Right lung (tissue), 10 donors: ENCODE measurements at places on chromosomes 1 and 21. TPM values are rescaled to one million over a fixed set of nuclear protein-coding genes. Genes with fewer than 3 reads are reported as not detected.

GRCh38 chr1:220137019-220137786 lies 43.3 kb downstream of the IARS2 start:
- peak; percentile 12 for DNase-seq

DNA sequence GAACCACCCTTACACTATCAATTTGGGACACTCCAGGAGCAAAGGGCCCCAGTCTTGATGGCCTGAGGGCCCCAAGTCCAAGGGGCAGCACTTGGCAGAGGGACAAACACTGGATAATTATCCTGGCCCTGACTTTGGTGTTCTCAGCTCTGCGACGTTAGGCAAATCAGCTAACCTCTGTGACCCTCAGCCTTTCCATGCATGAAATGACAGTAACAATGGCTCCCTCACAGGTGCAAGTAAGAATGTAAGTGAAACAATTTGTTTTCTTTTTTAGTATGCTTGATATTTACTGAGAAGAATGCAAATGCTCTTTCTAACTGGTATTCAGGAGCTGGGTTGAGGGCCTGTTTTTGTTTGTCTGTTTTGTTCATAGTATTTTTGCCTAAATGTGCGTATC lies 61.6 kb upstream of the PRDX6 start:
- no peak for DNase-seq

DNA sequence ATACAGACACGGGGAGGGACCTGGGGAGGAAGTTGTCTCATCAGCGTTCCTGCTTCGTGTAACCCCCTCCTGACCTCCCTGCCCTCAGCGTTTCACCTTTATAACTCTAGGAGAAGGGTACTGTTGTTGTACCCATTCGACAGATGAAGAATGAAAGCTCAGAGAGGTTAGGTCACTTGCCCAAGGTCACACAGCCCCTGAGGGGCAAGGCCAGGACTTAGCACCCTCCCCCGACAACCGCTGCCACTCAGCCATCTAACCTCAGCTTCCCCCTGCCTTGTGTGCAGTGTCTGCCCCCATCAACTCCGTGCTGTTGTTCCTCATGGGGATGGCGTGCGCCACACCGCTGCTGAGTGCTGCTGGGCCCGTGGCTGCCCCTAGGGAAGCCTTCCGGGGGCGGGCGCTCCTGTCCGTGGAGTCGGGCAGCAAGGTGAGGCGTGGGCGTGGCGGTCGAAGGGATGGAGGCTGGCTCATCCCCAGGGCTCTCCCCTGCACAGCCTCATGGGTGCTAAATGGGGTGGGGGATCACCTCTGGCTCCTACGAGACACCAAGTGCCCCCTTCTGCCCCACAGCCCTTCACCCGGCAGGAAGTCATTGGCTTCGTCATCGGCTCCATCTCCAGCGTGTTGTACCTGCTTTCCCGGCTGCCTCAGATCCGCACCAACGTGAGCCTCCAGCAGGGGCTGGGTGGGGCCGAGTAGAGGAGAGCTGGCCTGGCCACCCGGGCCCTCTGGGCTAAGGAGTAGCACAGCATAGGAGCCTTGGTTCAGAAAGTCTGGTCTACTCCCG lies 14.0 kb downstream of the SLC66A1 start:
- DNase-seq, result no peak

DNA sequence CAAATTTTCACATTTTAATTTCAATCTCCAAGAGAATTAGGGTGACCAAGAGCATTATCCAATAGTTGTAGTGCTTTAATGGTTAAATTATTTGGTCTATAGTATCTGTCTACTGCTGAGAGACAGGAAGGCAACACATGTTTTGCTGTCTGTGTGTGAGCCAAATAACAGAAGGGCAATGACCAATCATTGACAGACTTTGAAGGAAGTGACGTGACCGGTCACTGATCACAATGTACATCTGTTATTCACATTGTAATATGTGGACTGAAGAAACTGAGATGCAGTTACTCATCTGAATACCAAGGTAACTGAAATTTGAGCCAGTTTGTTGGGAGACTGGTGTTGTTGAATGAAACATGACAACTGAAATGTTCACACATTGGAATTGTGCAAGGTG lies 196.7 kb downstream of the LRRC40 start:
- DNase-seq, result no peak

DNA sequence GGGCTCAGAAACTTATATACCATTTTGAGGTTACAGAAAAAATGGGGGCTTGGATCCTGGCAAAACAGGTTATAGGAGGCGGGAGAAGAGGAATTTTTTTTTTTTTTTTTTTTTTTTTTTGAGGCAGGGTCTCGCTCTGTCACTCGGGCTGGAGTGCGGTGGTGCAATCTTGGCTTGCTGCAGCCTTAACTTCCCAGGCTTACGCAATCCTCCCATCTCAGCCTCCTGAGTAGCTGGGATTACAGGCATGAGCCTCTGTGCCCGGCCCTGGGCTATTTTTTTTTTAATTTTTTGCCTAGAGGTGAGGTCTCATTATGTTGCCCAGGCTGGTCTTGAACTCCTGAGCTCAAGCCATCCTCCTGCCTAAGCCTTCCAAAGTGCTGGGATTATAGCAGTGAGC lies 24.7 kb downstream of the MROH7 start:
- DNase-seq, result no peak

DNA sequence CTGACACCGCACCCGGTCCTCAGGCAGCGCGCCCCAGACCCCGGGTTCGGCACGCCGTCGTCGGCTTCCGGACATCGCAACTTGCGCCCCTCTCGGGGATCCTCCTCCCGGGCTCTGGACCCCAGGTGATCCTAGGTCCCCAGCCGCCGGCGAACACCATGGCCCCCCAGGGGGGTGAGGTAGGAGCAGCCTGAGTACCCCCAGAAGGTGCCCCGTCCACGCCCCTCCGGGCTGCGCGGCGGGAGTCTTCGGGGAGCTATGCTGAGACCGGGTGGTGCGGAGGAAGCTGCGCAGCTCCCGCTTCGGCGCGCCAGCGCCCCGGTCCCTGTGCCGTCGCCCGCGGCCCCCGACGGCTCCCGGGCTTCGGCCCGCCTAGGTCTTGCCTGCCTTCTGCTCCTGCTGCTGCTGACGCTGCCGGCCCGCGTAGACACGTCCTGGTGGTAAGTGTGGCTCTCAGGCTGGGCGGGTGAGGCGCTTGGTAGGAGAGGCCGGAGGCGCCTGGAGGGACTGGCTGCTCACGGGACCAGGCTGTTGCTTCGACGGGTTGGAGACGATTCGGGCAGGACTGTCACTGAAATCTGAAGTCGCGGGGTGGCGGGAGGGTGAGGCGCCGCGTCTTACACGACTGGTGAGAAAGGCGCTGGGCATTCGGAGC lies 367 bp downstream of the WNT2B start:
- no peak for DNase-seq

Gene S100A16
- 135 TPM for polyA plus RNA-seq

Gene PDPN
- polyA plus RNA-seq, result 53.2 TPM

Gene CCDC185
- 0.05 TPM for polyA plus RNA-seq

Gene SLC44A3
- 41.7 TPM for polyA plus RNA-seq
